ENCODE measurements at places on chromosomes 3 and 15. TPM values are rescaled to one million over a fixed set of nuclear protein-coding genes. Genes with fewer than 3 reads are reported as not detected.

TGM4 gene
- not detected for total RNA-seq

TKT gene
- 260 TPM for total RNA-seq

BNC1 gene
- not detected for total RNA-seq

ITPR1 gene
- total RNA-seq = 42.6 TPM

BFSP2 gene
- 1.0 TPM for total RNA-seq

ATP8B4 gene
- total RNA-seq = 22.5 TPM

PIERCE2 gene
- total RNA-seq = 0.32 TPM

PYGO1 gene
- total RNA-seq = not detected

ATP13A5 gene
- total RNA-seq = not detected

ZBED2 gene
- total RNA-seq = 14.2 TPM

RPL29 gene
- 1,360 TPM for total RNA-seq

CADPS gene
- not detected for total RNA-seq

GPR62 gene
- not detected for total RNA-seq

SST gene
- total RNA-seq = not detected
